ENCODE measurements at places on chromosomes 5 and 9.

DNA sequence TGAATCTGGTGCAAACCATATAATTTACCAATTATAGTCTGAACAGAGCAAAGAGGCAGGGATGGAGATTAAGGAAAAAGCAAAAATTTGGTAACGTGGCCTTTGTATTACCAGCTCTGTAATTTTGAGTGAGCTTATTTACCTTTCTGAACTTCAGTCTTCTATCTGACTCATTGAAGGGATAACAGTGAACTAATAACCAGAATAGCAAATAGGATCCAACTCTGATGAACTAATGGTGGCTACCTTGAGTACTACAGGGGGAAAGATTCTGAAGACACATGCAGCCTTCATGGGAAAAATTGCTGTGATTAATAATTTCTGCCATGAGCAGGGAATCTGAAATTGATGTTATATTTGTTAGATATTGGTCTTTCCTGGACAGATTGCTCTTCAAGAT lies 23.0 kb upstream of the LARP1 start:
- DNase-seq = no peak

DNA sequence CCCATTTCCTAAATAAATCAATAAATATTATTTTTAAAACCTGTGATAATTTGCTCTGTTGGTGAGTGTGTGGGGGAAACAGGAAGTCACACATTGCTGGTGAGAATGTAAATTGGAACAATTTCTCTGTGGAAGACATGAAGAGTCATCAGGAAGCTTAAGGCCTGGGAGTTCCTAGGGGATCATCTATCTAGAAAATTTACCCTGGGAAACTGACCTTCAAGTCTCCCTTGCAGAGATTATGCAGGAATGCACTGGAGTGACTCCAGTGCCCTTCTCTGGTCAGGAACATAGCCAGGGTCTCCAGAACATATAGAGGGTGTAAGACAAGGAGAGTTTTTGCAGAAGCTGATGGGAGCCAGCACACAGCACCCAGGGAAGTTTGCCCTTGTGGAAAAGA lies 13.0 kb upstream of the GCNT1 start:
- no peak for DNase-seq

- DNase-seq = no peak
These were observed 78.1 kb upstream of the NREP start for GRCh38 chr5:111834926-111835599.

GRCh38 chr9:94934816-94935328 lies 208.4 kb downstream of the AOPEP start:
- DNase-seq = no peak

GRCh38 chr9:135696446-135696845 lies 2.8 kb downstream of the SOHLH1 start:
- DNase-seq = no peak

DNA sequence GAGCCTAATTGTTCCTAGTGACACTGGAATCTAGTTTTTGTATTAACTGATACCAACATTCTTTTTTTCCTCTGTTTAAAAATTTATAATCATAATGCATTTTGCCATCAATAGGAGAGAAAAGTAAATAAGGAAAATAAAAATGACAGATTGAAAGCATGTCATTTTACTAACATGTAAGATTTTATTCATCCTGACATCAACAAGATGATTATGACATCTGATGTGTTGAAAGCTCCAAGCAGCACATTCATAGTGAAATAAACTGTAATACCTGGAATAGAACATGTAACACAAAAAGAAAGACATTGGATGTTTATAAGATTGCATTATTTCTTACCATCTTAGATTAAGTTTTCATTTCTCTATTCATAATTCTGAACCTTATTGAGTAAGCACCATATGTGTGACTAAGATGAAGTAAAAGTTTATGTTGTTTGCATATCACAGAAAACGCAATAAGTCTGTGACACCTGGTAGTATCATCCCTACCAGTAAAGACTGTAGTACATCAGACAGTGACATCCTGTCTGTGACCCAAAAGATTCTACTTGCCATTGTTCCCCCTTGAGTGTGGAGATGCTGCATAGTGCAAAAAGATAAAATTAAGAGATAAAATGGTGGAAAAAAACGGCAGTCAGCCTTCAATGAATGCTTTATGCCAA lies 225.6 kb downstream of the PCSK5 start:
- no peak for DNase-seq

DNA sequence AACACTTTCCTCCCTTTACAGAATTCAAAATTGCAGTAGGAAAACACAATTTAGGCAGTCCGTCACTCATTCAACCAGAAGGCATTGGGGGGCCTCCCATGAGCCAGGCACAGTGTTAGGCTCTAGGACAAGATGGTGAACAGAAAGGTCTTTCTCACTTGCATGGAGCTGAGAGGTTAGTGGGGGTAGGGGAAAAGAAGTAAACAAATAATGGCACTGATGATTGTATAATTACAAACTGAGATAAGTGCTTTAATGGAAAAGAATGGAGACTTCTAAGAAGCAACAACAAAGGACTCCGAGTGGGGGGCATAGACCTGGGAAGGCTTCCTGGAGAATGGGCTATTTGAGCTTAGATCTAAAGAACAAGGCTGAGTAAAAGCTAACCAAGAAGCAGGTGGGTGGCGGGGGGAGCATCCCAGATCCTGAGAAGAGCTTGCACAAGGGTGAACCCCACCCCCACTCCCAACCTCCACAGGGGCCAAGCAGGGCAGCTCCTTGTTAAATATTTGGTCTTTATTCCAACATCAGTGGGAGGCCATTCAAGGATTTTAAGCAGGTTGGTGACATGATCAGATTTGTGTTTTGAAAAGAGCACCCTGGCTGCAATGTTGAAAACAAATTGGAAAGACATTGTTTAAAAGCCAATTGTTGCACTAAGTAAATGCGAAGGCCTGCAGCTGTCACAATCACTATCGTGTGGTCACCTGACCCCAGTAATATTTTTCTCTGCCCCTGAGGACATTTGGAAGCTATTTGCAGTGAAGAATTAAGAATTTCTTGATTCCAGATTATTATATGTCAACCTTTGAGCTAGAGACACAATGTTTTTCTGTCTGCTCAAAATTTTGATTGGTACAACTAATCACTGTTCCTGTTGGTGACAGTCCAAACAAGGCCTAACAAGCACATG lies 73.9 kb upstream of the EFNA5 start:
- no peak for DNase-seq

GRCh38 chr9:1460143-1460769 lies 410.1 kb downstream of the DMRT2 start:
- DNase-seq = no peak

DNA sequence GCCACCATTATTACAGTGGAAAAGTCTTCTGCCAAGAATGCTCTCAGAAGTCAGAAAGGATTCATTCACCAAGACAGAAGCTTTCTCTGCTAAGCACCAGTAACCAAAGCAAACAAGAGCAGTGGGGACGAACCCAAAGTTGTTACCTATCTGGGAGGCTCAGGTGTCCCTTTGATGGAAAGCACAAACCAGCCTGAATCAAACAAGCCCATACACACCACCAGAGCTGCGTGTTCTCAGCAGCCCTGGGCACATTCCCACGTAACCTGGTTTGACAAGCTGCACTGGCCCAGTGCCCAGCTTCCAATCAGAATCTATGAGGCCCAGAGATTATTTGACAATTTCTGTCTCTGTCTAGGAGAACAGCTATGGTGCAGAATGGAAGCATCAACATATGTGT lies 252.6 kb downstream of the ACTL7B start:
- DNase-seq = no peak

DNA sequence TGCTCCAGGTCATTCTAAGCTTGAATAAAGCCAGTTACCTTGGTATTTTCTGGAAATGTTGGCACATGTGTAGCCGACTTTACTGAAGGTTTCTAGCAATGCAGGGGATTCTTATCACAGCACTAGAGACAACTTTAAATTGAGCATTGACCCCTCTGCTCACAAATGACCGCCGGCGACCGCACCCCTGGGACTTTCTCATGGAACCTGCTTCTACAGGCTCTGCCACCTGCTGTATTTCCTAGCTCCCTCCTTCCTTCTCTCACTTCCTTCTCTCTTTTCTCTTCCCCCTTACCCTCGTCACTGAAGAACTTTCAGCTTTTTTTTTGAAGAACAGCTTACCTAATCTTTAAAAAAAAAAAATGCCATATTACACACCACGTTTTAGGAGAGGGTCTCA lies 30.9 kb upstream of the DAB2 start:
- DNase-seq = no peak

DNA sequence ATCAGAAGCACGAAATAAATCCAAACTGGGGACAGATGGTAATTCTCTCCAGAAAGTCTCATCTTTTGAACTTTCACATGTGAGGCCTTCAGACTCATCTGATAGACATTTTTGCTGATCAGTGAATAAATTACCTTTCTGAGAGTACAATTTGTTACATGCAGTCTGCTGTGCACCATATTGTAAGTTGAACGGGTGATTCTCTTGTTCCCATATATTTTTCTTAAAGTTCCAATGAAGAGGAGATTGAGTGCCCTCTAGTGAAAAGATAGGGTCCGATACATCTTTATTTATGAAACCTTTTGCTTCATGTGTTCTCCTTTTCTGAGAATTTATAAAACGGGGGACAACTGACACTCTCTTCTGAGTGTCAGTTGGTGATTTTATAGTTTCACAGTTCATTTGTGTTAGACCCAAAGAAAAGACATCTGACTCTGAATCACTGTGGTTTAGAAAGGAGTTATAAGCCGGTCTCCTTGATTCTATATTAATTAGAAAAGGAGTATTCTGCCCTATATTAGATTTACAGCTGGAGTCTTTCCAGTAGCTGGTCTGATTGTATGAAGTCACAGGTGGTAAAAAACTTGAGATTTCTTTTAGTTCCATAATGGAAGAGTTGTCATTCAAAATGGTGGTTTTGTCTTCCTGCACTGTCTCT lies 30.4 kb downstream of the GNG10 start:
- no peak for DNase-seq

- no peak for DNase-seq
These were observed 570.4 kb upstream of the ST8SIA4 start for GRCh38 chr5:101473483-101473882.

DNA sequence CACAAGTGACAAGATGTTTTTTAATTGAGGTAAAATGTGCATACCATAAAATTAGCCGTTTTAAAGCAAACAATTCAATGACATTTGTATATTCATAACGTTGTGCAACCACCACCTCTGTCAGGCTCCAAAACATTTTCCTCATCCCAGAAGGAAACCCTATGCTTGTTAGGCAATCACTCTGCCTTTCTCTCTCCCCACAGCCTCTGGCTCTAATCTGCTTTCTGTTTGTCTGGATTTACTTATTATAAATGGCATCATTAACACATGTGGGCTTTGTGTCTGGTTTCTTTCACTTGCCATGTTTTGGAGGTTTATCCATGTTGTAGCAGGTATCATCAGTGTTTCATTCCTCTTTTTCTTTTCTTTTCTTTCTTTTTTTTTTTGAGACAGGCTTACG lies 1.4 kb upstream of the N4BP3 start:
- no peak for DNase-seq

Data from stimulated activated CD8-positive, alpha-beta memory T cell treated with anti-CD3 and anti-CD28 coated beads, Interleukin-7, amount 100 ng/mL, for 24 hours (primary cell).